ENCODE measurements at places on chromosomes 2 and 18.

- peak; percentile 13 for DNase-seq
Measured at GRCh38 chr2:205706769-205707381, 24.6 kb downstream of the NRP2 start.

GRCh38 chr18:38612904-38613303 lies 1047.3 kb upstream of the CELF4 start:
- DNase-seq: no peak

GRCh38 chr2:232542715-232543467 lies 3.4 kb downstream of the CHRNG start:
- DNase-seq: no peak

DNA sequence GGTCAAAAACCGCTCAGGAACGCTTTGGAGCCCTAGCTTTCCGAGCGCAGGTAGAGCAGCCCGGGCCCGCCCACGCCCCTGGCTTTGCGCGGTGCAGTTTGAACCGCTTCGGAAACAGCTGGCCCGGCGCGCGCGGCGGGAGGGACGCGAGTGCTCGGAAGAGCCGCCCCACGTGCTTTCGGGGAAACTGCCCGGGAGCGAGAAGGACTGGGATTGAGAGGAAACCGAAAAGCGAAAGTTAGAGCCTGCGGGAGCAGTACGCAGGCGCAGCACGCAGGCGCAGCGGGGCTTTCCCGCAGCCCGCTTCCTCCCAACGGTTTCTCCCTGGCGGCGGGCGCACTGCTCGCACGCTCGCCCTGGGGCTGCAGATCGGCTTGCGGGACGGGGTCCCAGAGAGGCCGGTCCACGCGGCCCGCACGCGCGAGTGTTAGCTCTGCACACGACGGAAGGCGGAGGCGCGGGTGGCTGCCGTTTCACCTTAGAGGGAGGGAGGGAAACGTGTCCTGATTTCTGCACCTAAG lies 6.3 kb upstream of the STAT1 start:
- peak; percentile 92 for DNase-seq

GRCh38 chr2:213202011-213202410 lies 50.6 kb upstream of the IKZF2 start:
- no peak for DNase-seq

DNA sequence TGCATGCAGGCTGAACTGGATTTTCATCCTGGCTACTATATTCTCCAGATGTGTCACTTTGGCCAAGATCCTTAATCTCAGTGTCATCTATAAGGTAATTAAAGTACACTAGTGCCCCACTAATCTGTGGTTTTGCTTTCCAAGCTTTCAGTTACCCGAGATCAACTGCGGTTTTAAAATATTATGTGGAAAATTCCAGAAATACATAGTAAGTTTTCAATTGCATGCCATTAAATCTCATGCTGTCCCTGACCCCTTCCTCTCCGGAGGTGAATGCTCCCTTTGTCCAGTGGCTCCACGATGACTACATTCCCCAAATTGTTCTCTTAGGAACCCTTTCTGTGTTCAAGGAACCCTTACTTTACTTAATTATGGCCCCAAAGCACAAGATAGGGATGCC lies 5.3 kb upstream of the TYMS start:
- DNase-seq: no peak

- no peak for DNase-seq
Measured at GRCh38 chr18:69872661-69873060, 75.0 kb downstream of the CD226 start.

DNA sequence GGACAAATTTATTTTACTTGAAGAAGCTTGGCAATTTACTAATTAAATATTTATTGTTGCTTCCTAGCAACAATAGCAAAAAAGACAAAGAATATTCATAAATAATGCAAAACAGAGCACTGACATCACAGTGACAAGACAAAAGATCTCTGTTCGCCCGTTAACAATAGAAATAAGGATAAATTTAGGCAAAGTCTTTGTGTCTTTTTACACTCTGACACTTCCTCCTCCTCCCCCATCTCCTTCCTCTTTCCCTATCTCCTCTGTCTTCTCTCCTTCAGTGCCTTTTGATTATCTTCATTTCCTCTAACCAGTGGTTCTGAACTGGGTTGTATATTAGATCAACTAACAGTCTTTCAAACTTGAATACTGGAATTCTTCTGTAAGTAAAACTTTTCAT lies 808.4 kb downstream of the ERBB4 start:
- DNase-seq: no peak

DNA sequence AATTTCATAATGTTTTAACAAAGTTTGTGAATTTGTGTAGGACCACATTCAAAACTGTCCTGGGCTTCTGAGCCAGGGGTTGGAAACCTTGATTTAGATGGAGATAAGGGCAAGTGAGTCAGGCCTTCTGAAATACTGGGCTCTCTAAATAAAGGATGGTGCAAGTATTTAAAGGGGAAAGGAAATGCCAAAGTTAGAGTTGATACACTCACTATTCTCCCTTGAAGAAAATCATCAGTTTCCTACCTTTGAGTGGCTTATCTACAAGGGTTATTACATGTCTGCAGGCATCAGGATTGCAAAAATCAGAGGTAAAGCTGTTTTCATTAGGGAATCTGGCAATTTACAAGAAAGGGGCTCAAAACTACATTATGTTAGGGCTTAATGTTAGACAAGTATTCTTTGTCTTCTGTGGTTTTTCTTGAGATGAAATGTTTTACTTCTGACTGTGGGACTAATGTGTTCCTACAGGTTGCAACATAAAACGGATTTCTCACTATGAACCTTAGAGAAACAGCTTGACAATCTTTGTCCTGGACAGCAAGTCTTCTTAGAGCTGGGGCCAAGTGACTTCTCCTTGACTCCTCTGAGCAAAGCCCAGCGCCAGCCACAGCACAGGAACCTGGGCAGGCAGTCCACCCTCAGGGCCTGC lies 31.1 kb downstream of the RNU4ATAC start:
- no peak for DNase-seq

GRCh38 chr18:2515908-2516625 lies 55.2 kb downstream of the METTL4 start:
- DNase-seq: no peak

DNA sequence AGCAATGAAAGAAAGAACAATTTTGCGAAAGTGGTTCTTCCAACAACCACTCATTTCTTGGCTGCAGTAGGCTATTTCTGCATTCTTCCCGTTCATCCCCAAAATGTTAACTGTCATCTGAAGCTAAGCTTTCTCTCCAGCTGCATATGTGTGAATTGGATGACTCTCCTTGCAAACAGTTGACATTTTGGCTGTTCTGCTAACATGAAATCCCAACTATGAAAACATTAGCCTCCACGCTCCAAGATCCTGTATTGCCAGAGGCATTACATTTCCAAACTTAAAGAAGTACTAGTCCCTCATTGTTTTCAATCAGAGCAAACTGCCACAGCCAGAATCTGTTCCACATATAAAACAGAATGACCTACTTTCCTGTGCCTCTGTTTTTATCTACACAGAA lies 88.5 kb downstream of the TGIF1 start:
- DNase-seq: no peak

GRCh38 chr18:38033282-38033681 lies 467.7 kb upstream of the CELF4 start:
- DNase-seq: no peak

DNA sequence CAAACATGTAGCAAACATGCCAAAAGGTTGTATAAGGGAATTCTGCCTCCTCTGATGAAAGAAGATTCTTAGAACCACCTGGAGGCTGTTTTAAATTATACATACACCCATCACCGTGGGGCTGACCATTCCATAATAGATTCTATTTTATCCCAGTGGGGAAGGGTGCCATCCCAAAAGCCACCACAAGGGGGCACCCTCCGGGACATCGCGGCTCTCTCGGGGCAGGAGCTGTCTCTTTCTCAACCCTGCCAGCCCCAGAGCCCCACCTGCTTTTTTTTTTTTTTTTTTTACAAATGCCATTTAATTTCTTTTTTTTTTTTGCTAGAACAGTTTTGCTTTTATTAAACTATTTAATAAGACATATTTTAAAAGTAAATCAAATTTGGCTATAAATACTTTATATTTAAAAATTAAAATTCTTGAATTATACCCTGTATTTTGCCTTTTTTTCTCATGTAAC lies 8.6 kb upstream of the MTCL1 start:
- DNase-seq: peak; percentile 72

DNA sequence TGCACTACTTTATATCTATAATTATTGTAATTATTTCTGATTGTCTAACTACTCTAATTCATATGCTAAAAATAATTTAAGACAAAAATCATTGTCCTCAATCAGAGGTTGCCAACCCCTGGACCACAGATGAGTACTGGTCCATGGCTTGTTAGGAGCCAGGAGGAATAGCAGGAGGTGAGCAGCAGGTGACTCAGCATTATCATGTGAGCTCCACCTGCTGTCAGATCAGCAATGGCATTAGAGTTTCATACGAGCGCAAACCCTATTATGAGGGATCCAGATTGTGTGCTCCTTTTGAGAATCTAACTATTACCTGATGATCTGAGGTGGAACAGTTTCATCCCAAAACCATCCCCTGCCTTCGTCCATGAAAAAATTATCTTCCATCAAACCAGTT lies 1434.4 kb downstream of the LRP1B start:
- DNase-seq: no peak

- DNase-seq: no peak
Measured at GRCh38 chr2:231243866-231244265, 45.4 kb downstream of the ARMC9 start.

DNA sequence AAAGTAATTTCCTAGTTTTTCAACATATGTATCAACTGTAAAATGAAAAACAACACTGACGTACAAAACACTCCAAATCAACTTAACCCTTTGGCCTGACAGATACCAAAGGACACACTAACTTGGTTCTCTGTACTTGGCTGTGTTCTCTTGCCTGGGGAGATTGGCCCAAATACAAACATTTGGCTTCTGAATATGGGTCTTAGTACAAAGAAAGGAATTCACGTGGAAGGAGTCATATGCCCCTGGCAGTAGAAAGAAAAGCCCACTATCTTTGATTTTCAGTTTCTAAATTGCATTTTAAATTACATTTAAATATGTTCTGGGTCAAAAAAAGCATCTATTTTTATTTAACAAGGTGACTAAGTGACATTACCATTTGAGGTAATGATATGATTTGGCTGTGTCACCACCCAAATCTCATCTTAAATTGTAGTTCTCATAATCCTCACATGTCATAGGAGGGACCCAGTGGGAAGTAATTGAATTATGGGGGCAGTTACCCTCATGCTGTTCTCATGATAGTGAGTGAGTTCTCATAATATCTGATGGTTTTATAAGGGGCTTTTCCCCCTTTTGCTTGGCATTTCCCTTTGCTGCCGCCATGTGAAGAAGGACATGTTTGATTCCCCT lies 153.6 kb upstream of the CCDC195 start:
- no peak for DNase-seq

DNA sequence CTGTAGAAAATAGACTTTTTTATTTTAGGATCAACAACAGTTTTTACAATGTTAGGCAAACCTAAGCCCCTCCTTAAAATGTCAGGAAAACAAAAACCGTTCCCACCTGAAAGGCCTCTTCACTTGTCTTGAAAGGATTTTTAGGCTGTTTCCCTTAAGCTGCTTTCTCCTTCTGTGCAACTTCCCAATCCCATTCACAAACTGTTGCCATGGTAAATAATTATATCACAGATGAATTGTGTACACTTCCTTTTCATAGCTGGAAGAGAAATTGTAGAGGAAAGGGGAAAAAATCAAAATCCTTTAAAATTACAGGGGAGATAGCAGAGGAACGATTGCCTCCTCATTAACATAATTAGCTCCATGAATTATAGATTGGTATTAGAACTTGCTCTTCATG lies 1488.0 kb upstream of the CELF4 start:
- no peak for DNase-seq

Measured in activated CD4-positive, alpha-beta T cell treated with anti-CD3 and anti-CD28 coated beads, Interleukin-2, amount 50 U/mL, for 4 hours (primary cell).